ENCODE measurements at places on chromosomes 1 and 21.

- DNase-seq = no peak
Observed at GRCh38 chr1:43660355-43660754, 10.4 kb downstream of the KDM4A start.

GRCh38 chr1:8384088-8384487 is 66.2 kb downstream of the SLC45A1 start:
- no peak for DNase-seq

DNA sequence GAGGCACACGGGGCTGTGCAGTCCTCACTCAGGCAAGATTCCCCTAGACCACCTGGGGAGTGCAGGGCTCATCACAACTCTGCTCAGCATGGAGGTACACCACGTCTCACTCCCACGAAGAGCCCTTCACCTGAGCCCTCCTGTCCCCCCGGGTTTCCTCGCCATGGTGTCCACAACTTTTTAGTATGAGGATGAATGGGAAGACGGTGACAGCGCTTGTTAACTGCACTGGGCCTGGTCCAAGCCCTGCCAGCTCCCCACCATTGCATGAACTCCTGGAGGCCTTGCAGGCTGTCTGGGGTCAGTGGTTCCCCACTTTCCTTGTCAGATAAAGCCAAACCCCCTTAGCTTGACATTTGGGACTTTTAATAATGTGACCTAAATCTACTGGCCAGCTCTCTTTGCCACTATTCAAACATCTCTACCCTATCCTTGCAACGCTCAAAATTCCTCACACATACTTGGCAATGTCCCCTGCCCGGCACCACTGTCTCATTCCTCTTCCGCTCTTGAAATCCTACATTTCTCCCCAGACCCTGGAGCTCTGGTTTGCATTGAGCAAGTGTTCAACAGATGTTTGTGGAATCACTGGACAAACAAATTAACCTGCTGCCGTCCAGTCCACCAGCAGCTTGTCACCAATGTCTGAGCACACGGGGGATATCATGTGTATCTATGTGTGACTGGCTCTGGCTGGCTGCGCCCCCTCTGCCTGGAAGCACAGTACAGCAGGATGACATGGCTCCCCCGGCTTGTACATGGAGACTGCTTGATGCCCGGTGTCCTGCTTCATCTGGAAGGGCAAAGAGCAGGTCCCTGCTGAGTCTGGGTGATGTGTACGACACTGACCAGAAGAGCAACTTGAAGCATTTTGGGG is 11.2 kb downstream of the TMEM9 start:
- DNase-seq = no peak

- DNase-seq = no peak
Observed at GRCh38 chr1:21834094-21834493, 22.0 kb downstream of the LDLRAD2 start.

GRCh38 chr1:44296806-44297205 is 58.3 kb downstream of the ERI3 start:
- DNase-seq = no peak

DNA sequence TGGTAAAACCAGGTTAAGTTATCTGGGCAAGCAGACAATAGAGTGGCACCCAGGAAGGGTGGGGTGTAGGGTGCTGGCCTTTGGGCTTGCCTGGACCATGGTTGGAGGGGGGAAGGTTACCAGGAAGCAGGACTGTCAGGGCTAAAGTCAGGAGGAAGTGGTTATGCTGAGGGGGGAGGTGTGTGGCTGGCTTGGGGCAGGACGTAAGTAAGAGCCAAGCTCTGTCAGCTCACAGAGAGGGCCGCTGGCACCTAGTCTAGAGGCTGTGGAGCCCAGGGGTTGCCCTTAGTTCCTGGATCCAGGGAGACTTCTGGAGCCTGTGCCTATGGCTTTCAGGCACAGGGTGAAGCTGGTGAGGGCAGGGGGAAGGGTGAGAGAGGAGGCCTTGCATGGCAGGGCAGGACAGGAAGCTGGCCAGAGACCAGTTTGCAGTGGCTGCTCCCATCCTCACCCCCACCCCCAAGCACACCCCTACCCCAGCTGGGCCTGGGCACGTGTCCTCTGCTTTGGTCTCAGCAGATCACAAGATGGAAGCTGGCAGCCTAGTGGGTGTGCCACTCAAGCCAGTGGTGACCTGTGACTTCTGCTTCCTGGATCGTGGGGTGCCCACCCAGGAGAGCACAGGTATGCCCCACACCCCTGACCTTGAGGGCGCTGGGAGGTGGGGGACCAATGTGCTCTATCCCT is 20.5 kb upstream of the SMYD3 start:
- DNase-seq = no peak

- DNase-seq = no peak
Observed at GRCh38 chr1:4494558-4494957, 159.9 kb upstream of the AJAP1 start.

GRCh38 chr1:61081686-61082310 is 563 bp upstream of the NFIA start:
- DNase-seq = no peak

DNA sequence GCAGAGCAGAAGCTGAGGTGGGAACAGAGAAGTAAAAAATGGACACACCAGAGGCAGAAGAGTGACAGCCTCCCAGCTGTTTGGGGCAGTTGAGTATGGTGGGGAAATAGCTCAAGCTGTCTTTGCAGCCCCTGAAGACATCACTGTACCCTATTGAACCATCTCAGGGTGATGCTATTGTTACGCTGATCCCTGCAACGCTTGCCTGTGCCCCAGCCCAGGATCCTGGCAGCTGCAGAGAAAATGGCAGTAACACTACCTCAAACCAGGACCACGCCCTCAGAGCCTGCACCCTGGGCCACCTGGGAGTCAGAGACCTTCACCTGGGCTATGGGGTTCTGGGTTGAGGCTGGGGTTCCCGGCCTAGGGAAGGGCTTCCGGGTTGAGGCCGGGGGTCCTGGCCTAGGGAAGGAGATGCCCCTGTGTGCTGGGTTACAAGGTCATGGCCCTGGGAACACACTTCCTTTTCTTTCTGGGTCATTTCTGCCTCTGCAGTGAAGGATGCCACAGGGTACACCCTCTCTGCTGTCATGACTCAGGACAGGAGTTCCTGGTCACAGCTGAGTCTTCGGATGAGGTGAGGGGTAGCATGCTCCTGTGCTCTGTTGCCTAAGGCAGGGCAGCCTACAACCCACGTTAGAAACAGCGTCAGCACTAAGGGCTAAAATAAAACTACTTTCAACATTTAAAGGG is 11.6 kb downstream of the BSND start:
- DNase-seq = no peak

GRCh38 chr21:30710499-30710898 is 8.1 kb downstream of the KRTAP21-3 start:
- DNase-seq = no peak

- no peak for DNase-seq
Observed at GRCh38 chr1:175373786-175374623, 181.4 kb upstream of the KIAA0040 start.

GRCh38 chr1:29542548-29542947 is 306.2 kb downstream of the PTPRU start:
- no peak for DNase-seq

- DNase-seq = no peak
Observed at GRCh38 chr1:184970691-184971161, 3.6 kb downstream of the NIBAN1 start.

GRCh38 chr1:1554926-1555915 is 14.8 kb upstream of the TMEM240 start:
- DNase-seq = no peak

GRCh38 chr1:26459148-26459547 is 13.1 kb upstream of the HMGN2 start:
- no peak for DNase-seq

DNA sequence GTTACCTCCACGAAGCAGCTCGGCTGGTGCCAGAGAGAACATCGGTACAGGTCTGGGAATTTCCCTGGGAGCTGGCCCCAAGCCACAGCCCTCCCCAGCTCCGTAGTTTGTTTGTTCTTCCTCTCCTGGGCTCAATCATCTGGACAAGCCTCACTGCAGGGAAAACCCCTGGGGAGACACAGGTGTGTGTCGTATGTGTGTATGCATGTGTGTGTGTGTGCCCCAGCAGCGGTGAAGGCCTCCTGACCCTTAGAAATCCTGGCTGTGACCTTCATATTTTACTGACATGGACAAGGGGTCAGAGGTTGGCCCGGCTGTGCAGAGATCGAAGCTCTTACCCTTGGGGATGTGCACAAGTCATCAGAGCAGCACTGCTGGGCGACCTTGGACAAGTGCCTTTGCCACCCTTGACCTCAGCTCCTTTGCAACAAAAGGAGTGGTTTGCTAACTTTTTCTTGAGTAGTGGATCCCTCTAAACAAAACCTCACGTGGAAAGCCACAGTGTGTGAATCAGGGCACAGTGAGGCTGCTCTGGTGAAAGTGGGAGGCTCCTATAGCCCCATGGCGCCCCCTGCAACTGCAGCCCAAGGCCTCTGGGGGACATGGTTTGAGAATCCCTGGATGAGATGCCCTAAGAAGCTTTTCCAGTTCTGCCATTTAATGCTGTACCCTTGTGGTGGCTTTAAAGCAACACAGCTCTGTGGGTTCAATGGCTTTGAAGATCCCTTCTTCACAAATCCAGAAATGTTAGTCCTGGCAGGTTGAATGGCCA is 12.3 kb upstream of the IL22RA1 start:
- no peak for DNase-seq

- DNase-seq = no peak
Observed at GRCh38 chr21:42669041-42669440, 15.6 kb downstream of the PDE9A start.

- no peak for DNase-seq
Observed at GRCh38 chr21:42219606-42220137, 732 bp downstream of the ABCG1 start.

- no peak for DNase-seq
Observed at GRCh38 chr1:101460739-101461138, 223.9 kb downstream of the S1PR1 start.

- DNase-seq = no peak
Observed at GRCh38 chr1:48691429-48692001, 85.2 kb downstream of the BEND5 start.

GRCh38 chr1:200980452-200980772 is 43.1 kb downstream of the KIF21B start:
- DNase-seq = no peak

DNA sequence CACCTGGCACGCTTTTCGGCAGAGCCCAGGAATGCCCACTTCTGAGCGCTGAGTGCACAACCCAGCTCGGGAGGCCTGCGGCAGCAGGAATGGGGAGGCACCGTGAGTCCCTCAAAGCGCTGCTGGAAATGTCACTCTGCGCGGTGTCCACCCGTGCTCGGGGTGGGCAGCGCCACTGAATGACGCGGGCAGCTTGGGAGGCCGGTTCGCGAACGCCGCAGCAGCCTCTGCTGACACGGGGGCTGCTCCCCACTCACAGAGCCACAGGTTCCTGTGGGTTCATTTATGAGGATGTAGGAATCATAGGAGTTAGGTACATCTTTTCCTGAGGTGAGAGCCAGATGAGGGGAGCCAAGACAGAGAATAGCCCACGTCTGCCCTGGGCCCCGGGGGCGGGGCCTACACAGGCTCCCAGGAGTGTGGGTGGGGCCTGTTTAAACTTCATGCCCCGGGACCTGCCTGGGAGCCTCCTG is 146.7 kb upstream of the COL6A1 start:
- no peak for DNase-seq

- DNase-seq = no peak
Observed at GRCh38 chr21:35510957-35511695, 462.0 kb upstream of the RUNX1 start.

DNA sequence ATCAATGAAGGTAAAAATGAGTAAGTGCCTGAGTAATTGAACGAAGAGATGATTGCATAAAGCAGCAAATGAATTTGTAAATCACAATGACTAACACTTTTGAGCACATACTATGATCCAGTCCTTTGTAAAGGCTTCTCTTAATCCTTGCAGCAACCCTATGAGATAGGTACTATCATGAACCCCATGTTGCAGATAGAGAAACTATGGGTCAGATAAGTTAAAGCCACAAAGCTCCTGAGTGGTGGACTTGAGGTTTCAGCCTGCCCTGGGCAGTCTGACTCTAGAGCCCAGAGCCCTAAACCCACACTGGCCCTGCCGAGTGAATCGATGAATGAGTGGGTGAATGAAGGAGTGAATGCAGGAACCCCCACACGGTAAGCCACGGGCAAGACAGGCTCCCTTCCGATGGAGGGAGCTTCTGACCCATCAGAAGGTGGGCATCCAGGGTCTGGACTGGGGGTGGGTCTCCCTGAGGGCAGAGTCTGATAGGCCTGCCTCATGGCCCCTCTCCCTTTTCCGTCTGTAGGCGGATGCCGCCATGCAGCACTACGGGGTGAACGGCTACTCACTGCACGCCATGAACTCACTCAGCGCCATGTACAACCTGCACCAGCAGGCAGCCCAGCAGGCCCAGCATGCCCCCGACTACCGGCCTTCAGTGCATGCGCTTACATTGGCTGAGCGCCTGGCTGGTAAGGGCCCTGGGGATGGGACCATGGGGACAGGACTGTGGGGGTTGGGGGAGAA is 17.0 kb downstream of the DMBX1 start:
- no peak for DNase-seq

DNA sequence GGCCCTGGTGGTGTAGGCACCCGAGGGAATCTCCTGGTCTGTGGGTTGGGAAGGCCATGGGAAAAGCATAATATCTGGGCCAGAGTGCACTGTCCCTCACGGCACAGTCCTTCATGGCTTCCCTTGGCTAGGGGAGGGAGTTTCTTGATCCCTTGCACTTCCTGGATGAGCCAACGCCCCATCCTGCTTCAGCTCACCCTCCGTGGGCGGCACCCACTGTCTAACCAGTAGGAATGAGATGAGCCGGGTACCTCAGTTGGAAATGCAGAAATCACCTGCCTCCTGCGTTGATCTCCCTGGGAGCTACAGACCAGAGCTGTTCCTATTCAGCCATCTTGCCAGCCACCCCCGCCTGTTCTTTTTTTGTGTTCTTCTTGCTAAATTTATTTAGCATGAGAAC is 134.4 kb downstream of the LEPR start:
- DNase-seq = no peak

DNA sequence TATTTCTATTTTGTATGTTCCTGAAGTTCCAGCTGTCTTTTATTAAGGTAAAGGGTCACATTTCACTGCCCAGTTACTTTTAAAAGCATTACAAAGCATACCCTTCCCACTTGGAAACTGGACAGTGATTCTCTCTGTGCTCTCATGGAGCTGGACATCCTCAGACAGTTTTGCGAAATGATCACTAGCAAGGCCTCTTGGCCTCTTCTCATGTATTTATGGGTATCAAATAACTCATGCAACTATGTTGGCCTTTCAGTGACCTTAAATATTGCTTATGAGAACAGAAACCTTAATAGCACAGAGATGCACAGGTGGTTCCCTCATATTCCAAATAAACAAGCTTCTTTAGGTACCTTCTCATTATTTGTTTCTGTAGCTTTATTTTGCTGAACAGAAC is 7.9 kb upstream of the AMPD1 start:
- no peak for DNase-seq

Data from AG04450 (cell line).